ENCODE measurements at places on chromosomes 6 and 20.

DNA sequence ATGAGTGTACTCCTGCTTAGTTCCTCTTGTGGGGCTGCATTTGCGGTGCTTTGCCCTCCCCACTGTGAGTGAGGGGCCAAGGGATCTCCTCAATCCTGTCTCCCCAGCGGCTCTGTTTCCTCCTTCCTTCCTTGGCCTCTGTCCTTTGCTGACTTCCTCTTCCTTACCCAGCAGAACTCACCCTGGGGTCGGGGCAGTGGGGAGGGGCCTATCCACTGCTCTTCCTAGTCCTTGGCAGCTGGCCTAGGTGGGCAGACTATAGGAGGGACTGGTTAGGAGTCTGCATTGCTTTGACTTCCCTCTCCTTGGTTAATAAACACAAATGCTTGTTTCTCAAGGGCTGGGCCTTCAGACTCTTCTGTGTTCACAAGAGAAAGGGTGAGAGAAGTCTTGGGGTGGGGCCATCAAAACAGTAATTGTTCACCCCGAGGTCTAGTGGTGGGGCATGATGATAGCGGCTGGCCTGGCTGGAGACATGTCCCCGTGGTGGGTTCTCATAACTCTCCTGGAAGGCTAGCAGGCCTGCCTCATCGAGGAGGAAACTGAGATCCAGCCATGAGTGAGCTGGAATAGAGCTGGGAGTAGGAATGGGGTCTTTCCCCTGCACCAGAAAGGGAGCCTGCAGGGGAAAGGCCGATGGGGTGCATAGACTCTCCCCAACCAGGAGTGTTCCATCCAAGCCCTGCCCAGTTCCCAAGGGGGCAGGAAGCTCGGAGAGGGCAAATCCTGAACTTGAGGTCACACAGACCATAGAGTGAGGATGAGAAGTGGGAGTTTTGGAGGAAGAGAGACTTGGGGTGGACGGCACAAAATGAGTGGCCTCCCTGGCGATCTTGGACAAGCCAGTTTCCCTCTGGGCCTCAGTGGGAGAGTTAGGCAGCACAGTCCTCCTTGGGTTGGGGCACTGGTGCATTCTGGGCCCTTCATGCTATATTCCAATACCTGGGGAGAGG, 12.7 kb downstream of the FAM110A start:
- peak; percentile 64 for DNase-seq

GRCh38 chr6:115668211-115668610, 392.5 kb downstream of the FRK start:
- DNase-seq: no peak

DNA sequence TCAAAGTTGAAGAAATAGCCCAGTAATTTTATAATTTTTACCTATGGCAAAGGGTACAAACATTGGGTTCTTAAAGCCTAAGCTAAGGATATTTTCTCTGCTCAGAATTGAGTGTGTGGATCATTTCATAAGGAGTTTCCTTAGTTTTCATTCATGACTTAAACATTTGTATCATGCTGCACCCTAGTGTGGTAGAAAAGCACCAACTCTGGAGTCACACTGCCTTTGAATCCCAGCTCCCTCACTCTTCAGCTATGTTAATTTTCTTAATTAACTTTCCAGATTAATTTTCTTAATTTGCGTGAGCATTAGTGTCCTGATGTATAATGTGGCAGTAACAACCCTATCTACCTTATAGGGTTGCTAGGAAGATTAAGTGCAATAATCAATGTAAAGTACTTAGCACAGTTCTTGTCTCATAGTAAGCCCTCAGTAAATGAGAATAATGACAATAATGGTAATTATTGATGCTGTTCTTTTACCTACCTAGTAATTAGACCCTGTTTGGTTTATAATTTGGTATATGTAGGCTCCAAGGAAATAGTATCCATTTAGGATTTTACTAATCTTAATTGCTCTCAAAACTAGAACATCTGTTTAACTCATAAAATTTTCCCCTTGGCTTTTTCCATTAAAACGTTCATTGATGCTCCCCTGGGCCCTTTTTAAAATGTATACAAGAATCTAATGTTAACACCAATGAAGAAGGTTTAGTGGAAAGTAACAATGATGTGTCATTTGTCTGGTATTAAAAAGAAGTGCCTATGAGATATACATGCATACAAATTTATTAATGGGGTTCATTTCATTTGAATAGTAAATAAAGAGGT, 31.6 kb downstream of the DSE start:
- DNase-seq: no peak

GRCh38 chr6:160931378-160932310, 59.9 kb upstream of the MAP3K4 start:
- peak; percentile 20 for DNase-seq

All from NB4 (cell line).